ENCODE measurements at places on chromosomes 16 and 17.

- DNase-seq: no peak
Observed at GRCh38 chr16:57693550-57693949, 1.1 kb upstream of the DRC7 start.

DNA sequence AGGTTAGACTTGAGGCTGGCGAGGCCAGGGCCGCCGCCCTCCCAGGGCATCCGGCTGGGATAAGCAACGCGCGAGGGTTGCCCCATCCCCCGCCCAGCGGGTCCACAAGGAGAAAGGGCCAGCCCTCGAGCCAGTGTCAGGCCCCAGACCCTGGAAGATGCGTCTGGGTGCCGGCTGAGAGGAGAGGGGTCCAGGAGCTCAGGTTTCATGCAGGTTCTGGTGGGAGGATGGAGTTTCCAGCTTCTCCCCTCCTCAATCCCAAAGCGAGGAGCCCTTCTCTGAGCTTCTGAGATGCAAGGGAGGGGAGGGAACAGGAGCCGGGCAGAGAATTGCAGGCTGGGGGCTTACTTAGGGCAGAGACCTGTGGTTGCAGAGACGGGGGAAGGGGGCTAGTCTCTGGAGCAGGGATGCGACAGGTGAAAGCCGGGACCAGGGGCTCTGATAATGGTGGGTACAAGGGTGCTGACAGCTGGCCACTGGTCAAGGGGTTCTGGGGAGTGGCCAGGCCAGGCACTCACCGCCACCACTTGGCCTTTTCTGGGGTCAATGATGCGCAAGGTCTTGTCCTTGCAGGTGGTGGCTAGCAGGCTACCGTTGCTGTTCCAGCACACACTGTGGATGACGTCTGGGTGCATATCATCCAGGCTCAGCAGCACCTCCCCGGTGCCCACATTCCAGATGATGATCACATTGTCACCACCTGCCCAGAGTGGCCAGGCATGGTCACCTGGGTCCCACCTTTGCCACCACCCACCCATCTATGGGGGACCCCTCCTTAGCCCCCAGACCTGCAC, 4.2 kb downstream of the CORO6 start:
- no peak for DNase-seq

DNA sequence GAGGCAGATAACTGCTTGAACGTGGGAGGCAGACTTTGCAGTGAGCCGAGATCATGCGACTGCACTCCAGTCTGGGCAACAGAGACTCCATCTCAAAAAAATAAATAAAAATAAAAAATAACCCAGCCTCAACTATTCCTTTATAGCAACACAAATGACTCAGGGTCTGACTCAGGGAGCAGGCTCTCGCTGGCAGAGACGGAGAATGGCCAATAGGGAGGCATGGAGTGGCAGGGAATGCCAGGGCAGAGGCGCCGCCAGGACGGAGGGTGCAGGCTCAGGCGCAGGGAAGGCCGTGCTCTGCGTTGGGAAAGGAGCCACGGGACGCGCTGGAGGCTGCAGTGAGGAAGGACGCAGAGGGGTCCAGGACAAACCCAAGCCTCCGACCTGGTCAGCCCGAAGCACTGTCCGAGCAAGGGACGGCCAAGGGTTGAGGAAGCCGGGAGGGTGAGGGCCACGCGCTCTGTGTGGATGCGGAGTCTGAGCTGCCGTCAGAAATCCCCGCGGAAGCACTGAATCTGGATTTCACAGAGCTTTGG, 40.3 kb downstream of the PKD1 start:
- no peak for DNase-seq

- DNase-seq: no peak
Observed at GRCh38 chr16:48435906-48436305, 50.7 kb upstream of the SIAH1 start.

DNA sequence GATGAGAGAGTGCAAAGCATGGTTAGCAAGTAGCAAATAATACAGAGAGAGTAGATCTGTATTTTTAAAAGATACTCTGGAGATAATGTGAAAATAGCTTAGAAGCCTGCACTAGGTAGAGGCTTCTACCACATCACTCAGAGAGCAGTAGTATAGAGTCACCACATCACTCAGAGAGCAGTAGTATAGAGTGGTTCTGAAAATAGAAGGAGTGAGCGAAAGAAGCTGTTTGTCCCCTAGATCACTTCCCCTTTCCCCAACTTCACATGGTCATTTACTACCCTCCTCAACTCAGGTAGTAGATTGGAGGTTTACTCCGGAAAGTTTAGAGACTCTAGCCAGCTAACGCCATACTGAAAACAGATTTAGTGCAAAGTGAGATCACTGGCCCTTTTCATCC, 17.1 kb downstream of the DGKE start:
- no peak for DNase-seq

DNA sequence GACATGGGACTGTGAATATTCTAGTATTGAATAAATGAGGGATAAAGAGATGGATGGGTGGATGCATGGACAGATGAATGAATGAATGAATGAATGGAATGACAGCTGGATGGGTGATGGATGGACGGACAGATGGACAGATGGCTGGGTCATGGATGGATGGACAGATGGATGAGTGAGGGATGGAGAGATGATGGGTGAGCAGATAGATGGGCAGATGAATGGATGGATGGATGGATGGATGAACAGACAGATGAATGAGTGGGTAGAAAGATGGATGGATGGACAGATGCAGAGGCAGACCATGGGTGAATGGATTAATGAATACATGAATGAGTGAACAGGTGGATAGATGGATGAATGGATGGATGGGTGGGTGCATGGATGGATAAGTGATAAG, 96.7 kb downstream of the MYH11 start:
- no peak for DNase-seq

DNA sequence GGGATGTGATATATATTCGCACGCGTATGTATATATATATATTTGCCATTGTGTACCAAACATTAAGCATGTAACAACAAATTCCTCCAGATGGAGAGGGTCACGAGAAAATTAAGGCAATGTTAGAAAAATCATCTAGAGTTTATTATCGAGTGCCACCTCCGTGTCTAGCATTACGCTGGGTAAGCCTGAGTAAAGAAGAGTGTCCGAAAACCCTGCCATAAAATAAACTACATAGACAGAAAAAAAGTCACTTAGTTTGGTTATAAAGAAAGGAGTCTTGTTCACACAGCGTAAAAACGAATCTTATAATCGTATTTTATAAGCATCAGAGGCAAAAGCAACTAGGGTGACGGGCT, 644 bp upstream of the RHOT1 start:
- DNase-seq: no peak

- DNase-seq: no peak
Observed at GRCh38 chr16:15691046-15691445, 41.0 kb downstream of the NDE1 start.

- no peak for DNase-seq
Observed at GRCh38 chr16:676913-677312, 1.4 kb downstream of the RHBDL1 start.

DNA sequence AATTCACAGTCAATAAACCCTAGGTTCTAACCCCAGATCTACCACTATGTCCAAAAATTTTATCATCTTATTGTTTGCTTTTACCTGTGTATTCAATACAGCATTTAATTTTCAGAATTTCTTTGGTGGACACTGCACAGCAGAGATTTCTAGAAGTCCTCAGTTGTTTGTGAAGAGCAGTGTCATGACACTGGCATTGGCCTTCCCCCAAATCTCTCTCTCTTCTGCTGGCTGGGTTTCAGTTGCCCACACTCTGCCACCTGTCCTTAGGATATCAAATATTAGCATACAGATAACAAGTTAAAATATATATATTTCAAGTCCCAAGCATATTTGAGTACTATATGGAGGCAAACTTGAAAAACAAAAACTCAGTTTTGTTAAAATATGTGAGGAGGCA, 2.0 kb upstream of the THUMPD1 start:
- no peak for DNase-seq

GRCh38 chr17:35252651-35253050, 9.8 kb downstream of the SLFN5 start:
- no peak for DNase-seq
